A549 treated with ZK216348 at 1 μM for 4 hours (cell line): ENCODE measurements at places on chromosomes 4 and X. TPM values are rescaled to one million over a fixed set of nuclear protein-coding genes. Genes with fewer than 3 reads are reported as not detected.

Gene SMIM20
- total RNA-seq, result 22.8 to 36.8 TPM (median 24.5 TPM) in 5 replicates

Gene WDR19
- 6.4 to 11.2 TPM (median 8.1 TPM) in 5 replicates for total RNA-seq

Gene ATP1B4
- total RNA-seq, result not detected in 5 replicates

Gene NUP62CL
- 13.3 to 20.0 TPM (median 15.5 TPM) in 5 replicates for total RNA-seq

Gene TMPRSS11B
- not detected in 5 replicates for total RNA-seq

Gene RAB41
- total RNA-seq, result not detected in 5 replicates

Gene MAGT1
- total RNA-seq, result 30.4 to 42.0 TPM (median 39.3 TPM) in 5 replicates

Gene FOXO4
- 1.1 to 2.3 TPM (median 1.5 TPM) in 5 replicates for total RNA-seq

Gene FGD1
- 4.2 to 8.2 TPM (median 6.5 TPM) in 5 replicates for total RNA-seq

Gene DRD5
- total RNA-seq, result not detected in 5 replicates

Gene PGRMC2
- total RNA-seq, result 57.6 to 147 TPM (median 83.2 TPM) in 5 replicates

Gene CDKL2
- 0.36 to 0.79 TPM (median 0.70 TPM) in 5 replicates for total RNA-seq

Gene PDCL2
- not detected in 5 replicates for total RNA-seq

Gene FAM199X
- total RNA-seq, result 8.8 to 19.4 TPM (median 17.3 TPM) in 5 replicates

Gene RNF212
- 1.5 to 2.5 TPM (median 1.7 TPM) in 5 replicates for total RNA-seq

Gene ENPP6
- not detected in 5 replicates for total RNA-seq

Gene BEX1
- not detected in 5 replicates for total RNA-seq

Gene PFKFB1
- total RNA-seq, result 0.11 to 0.20 TPM (median 0.19 TPM) in 3 of 5 replicates, not detected in the others

Gene CTAG1A
- not detected in 5 replicates for total RNA-seq

Gene USP51
- total RNA-seq, result 0.32 to 0.78 TPM (median 0.59 TPM) in 5 replicates

Gene GRPR
- total RNA-seq, result 0.08 to 0.13 TPM in 2 of 5 replicates, not detected in the others
